ENCODE measurements at places on chromosomes 11 and 22.

DNA sequence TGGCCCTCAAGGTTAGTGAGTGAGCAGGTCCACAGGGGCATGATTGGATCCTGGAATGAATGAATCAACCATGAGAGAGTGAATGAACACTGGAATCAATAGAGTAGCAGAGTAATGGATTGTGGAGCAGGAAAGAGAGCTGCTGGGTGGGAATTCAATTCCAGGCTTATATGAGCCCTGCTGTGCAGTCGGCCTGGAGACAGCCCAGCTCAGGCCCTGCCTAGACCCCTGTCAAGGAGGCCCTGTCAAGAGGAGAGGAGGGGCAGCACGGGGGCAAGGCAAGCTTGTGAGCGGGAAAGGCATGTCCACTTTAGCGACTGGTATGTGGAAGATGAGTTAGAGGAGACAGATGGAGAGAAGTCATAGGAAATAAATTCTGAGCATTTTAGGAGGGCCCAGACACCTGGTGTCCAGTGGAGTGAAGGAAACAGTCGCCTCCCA is 1.3 kb upstream of the FOLR1 start:
- DNase-seq = no peak

- no peak for DNase-seq
These were observed 73.1 kb upstream of the KIRREL3 start for GRCh38 chr11:127073621-127074020.

DNA sequence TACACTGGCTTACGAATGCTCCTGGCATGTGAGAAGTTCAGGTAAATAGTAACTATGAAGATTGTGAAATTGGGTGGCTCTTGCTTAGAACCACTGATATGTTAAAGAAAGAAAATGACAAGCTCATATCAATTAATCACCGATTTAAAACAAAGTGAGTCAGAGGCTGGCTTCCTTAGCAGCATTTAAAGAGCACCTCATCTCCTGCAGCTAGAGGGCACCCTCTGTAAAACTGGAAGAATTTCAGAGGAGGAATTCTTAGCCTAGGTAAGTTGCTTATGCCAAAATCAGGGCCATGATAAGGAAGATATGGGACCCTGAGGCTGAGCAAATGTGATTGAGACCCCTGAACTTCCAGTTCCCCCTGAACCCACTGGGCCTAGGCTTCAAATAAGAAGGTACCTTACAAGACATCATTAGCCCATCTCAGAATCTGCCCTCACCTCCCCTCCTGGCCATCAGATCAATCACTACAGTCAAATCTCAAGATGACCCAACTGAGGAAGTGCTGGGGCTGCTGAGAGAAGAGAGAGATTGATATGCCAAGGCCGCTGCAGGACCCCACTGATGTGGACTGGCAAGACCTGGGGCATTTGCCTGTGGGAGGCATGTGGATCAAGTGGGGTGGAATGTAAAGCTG is 8.6 kb upstream of the CD3E start:
- peak; percentile 28 for DNase-seq

GRCh38 chr11:6755303-6755952 is 16.3 kb downstream of the OR2AG2 start:
- DNase-seq = peak; percentile 33

DNA sequence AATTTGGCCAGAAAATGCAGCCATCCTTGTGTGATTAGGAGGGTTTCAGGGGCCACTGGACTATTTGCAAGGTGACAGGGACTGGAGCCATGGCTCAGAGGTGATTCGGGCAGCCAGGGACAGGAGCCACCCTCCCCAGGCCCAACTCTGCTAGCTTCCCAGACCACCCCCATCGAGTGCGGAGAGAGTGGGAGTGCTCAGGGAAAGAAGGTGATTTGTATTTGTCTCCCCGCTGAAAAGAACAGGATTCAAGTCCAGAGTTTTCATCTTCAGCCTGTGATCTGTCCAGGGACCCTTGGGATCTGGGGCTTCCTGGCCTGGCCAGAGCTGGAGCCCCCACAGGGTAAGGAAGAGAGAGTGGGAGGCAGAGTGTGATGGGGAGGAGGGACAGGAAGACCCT is 22.4 kb upstream of the TEF start:
- no peak for DNase-seq

DNA sequence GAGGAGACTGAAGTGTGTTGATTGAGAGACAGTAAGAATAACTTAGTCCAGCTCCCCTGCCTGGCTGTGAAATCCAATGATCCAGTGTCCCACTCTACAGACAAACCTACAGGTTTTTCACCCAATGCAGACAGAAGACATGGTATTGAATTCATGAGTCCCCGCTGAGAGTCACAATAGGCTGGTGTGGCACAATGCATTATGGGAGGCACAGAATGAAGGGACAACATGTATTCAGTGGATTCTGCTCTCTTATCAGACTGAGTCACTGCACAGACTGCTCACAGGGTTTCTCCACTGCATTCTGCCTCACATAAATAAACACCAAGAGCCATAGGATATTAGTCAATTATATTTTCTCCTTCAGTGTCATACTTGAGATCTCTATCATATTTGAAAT is 55.2 kb upstream of the TOP3B start:
- no peak for DNase-seq

DNA sequence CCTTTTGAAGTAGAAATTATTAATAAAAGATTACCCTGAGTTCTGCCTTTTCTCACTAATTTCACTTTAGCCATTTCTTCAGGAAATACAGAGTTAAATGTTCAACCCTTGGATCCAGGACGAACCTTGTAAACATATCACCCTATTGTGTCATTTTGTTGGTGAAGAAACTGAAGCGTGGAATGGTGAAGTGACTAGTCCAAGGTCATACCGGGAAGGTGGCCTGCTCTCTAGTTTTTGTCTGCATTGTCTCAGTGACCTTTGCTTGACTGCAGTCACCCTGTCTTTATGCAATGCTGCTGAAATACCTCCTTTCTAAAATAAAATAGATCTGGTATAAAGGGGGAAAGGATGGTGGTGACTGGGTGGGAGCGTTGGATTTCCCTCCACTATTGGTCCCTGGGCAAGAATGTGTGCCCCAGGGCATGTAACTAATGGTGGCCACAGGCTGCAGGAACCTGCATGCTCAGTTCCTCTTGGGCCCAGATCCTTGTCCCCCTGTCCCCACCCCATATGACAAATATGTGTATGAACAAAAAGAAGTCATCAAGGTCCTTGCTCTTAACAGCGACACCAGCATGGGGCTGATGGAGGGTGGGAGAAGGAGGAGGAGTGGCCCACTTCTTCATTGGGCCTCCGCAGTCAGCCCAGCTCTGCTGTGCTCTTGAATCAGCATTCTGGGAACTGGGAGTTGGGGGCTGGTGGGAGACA is 977 bp upstream of the SORL1-AS1 start:
- DNase-seq = no peak

- no peak for DNase-seq
These were observed 32.7 kb upstream of the GNB1L start for GRCh38 chr22:19887256-19887985.

DNA sequence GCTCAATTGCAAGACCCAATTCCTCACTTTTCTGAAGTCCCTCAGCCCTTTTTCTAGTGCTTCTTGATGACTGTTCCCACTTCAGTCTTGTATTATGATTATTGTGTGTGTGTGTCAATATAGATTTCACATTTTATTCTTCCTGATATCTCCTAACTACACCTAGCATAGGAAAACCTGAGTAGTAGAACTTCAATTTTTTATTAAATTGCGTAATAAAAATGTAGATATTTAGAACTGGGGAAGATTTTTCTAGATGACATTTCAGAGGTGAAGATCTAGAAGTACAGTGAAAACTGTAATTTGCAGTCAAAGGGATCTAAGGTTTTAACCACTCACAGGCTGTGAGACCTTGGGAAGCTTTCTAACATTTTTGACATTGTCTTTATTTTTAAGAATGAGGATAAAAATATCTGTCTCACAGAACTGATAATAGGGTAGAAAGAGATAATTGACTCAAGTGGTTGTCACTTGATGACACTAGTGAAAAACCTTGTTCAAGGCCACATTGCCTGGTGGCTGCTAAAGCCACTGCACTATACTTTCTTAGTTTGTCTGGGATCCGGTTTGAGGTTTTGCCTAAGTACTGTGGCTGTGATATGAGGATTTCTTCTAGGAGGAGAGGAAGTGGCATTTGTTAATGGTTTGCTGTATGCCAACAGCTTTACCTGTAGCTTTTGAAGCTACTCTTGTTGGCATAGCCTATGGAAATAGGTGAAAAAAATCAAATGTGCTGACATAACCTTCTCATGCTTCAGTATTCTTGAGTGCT is 32.2 kb upstream of the SESN3 start:
- no peak for DNase-seq

DNA sequence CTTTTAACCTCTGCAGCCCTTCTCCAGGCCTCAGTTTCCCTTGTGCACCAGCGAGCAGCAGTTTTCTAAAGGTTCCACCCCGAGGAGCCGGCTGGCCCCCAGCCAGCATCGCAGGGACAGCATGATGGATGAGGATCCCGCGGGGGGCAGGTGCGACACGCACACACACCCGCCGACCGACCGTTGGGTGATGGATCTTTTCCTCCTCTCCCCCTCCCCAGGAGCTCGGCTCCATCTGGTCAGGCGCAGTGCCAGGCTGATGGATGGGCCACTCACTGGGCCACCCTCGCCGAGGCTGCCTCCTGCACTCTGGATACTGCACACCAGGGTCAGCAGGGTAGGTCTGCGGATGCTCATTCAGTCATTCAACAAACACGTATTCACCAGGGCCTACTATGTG is 12.8 kb upstream of the CABP7 start:
- no peak for DNase-seq

GRCh38 chr11:3861683-3862082 is 6.2 kb downstream of the STIM1 start:
- DNase-seq = no peak

DNA sequence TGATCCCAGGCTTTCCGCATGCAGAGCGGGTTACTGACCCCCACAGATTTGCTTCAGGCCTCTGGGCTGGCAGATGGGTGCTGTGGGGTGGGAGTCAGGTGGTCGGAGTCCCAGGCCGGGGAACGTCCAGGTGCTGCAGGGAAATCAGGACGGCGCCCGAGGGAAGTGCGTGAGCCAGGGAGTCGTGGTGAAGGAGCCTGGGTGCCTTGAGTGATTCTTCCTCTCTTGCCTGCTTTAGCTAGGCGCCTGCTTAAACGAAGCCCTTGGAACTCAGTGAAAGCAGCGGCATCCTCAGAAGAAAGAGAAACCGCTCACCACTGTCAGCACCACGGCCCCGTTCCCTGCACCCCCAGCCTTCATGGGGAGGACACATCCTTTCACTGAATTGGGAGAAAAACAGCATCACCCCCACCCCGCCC is 455.6 kb downstream of the BRD1 start:
- DNase-seq = no peak

DNA sequence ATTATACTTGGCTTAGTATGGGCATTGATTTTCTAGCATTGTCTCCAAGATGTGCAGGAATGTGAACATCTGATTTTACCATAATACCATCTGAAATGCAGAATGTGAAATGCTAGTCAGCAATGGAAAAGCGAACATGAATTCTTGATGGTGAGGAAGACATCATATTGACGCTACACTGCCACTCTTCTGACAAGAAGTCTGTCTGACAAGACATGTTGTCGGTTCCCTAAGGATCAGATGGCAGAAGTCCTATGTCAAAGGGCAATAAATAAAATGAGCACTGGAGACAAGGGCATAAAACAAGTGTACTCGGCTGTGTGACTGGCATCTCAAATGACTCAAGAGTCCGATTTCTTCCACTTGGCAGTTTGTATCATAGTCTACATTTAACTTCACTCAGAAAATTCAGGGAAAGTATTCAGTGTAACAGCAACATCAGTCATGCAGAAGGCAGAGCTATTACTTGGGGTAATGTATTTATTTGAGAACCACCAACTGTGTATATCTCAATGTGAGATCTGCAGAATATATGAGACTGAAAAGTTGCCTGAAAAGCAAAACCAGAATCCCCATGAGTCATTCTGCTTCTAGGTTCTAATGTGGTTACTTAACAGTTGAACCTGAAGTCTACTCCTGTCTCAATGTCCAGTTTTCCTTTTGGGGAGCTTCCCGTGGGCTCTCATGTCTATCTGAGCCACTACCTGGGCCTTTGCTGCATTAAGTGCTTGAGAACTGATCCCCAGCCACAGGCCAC is 51.5 kb downstream of the SLC17A6 start:
- DNase-seq = no peak

Data from WERI-Rb-1 (cell line).